GM04504 (cell line): ENCODE measurements at places on chromosomes 7 and 10.

- DNase-seq: peak; percentile 12
These were observed 412 bp upstream of the PPIA start for GRCh38 chr7:44796034-44796503.

DNA sequence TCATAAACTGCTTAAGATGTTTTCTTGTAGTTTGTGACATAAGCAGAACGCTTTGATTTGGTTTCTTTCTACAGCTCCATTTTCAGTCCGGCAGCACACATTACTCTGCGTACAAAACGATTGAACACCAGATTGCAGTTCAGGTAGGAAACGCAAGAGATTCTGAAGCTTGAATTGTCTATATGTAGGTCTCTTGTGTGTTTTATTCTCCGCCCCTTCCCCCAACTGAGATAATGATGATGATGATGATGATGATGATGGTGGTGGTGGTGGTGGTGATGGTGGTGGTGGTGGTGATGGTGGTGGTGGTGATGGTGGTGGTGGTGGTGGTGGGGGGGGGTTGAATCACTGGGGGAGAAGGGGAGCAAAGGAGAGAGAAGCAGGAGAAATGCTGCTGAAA, 14.4 kb downstream of the TCF7L2 start:
- no peak for DNase-seq

- DNase-seq: no peak
These were observed 417.6 kb downstream of the GLRX3 start for GRCh38 chr10:130553826-130554225.

DNA sequence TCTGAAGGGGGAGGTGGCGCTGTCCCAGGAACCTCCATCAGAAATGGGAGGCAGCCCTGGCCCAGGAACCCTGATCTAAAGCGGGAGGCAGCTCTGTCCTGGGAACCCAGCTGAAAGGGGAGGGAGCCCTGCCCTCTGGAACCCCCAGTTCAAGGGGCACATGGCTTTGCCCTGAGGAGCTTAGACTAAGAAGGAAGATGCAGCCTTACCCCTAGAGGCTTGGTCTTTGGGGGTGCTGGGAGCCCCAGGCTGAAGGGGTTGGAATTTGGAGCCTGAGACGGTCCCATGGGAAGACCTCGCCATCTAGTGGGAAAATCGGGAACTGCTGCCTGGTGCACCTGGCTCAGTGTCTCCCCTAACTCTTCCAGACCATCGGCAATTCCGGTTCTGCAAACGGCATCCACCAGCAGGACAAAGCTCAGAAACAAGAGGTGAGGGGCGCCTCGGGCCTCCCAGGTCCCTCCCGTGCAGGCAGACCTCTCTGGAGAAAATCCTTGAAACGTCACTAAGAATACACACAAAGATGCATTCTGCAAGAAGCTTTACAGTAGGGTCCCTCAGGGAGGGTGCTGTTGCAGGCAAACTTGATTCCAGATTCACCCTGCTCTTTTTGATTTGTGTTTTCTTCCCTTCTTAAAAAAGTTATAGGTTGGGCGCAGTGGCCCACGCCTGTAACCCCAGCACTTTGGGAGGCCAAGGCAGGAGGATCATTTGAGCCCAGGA, 52.4 kb upstream of the GTF2IRD1 start:
- peak; percentile 28 for DNase-seq

DNA sequence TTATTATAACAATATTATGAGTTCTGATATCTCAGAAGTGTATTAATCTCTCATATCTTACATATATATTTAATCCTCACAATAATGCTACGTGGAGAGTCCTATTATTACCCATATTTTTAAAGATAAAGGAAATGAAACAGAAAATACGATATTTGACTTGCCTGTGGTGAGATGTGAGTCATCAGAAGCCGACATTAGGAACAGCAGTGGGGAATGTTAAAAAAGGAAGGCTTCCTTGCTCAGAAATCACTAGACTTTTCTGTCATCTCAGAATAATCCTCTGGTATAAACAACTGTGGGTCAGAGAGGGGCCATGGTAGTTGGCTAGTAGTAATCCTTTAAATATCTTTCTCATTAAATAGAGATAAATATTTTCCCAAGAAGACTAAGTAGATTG, 402.3 kb upstream of the PCDH15 start:
- DNase-seq: no peak

GRCh38 chr10:15483215-15484075, 112.4 kb upstream of the FAM171A1 start:
- no peak for DNase-seq

DNA sequence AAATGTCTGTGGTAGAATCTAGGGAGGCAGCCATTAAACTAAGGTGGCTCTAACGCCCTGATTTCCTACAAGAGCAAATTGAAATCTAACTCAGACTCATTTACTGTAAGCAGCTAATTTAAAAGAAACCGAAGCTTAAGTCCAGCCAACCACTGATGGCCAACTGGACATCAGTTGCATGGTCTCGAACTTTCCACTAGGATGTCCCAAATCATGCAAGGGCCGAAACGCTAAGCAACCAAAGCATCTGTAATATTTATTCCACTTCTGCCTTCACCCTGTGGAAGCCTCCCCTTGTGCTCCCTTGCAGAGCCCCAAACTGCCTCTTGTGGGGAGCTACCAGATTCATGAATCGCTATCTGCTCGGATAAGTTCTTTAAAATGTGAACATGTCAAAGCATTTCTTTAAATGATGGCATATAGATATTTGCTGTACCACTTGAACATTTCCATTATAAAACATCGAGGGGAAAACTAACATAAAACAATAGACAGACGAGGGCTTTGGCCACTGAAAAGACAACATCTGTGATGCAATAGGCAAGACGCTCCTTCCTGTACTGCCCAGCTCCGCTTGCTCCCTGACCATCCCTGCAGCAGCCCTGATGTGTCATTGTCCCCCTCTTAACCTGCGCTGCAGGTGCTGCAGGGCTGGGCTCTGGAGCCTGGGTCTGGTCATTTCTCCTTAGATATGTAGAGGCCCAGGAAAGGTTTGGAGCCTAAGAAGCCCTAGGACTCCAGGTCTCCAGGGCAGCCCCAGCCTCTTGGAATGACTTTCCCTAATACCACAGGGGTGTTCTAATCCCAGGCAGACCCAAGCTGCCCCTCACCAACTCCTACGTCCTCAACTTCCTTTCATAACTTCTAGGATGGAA, 2.9 kb upstream of the RBP3 start:
- no peak for DNase-seq

DNA sequence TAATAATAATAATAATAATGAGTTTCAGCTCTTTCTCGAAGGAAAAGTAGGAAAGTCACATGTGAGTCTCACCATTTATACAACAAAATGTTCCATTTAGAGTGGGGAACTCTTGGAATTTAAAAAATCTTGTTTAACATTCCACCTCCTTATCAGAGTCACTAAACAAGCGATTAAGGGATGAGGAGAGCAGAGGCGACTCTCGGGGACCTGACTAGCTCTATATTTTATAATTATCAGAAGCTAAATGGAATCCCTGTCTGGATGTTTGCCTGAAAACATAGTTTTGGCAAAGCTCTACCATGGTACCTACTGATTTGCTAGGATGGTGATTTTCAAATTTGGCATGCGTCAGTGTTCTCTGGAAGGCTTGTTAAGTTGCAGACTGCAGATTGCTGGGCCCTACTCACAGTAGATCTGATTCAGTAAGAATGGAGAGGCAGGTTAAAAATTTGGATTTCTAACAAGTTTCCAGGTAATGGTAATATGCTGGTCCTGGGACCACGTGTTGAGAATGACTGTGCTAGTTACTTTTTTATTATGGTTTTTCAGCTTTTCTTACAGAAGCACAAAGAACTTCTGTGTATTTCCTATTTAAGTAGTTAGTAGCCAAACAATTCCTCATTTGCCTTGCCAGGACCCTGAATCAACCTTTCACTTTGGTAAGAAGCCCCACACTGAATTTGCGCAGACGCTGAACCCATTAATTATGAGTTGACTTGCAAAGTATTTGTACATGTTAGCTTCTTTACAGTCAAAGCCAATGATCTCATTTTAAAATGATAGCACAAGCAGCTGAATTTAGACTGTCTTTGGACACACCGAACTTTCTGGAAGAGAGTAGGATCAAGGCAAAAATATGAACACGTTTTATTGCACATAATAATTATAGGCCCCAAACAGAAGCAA, 39.5 kb downstream of the CPED1 start:
- no peak for DNase-seq

DNA sequence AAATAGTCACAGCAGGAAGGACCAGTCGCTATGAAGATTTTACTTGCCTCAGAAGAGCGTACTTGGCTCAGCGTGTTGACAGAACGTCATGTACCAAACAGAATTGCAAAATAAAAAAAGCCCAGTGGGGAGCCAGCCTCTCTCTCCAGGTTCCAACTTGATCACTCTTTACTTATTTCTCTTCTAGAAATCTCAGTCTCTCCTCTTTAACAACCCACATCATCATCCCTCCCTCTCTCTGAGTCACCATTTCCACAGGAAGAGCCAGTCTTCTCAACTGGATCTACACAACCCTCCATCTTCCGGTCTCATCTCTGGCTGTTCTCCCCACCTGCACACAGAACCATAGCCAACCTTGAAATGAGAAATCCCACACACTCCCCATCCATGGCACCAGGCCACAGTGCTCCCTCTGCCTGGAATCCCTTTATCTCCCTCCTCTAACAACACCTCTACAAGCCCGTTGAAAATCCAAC, 718.3 kb downstream of the GRID1 start:
- no peak for DNase-seq

- DNase-seq: no peak
These were observed 125.5 kb downstream of the FAM204A start for GRCh38 chr10:118216571-118217170.

DNA sequence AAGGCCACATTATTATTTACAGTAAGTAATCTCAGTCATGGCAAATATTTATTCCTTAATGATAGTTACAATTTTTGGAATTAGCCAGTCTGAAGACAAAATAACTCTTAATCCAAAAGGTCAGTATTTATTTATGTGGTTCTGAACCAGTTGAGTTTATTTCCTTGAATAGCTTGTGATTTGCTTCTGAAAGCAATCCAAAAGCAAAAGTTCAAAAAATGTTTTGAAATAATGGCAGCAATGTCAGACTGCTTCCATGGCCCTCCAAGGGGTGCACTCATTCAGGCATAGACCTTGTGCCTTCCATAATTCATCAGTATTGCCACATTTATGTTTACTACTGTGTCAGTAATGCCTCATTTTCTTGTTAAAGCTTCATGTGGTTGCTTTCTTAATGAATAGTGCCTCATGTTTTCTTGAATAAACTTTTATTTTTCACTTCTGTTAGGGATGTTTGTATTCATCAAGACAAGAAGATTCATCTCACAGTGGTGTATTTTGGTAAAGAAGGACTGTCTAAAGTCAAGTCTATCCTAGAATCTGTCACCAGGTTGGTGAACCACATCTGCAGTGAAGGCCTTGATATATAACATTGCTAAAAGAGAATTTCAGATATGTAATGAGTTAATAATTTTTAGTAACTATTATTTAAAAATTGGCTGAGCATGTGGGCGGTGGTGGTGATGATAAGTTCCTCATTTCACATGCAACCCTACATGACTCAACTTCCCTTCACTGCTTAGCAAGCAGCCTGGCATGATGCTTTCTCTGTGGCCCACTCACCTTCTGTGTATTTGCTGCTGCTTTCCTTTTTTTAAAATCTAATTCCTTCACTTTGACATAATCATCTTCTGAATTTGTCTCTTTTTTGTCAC, 22.0 kb downstream of the CSGALNACT2 start:
- DNase-seq: peak; percentile 33

GRCh38 chr7:5177060-5177459, 13.0 kb upstream of the WIPI2 start:
- peak; percentile 68 for DNase-seq

DNA sequence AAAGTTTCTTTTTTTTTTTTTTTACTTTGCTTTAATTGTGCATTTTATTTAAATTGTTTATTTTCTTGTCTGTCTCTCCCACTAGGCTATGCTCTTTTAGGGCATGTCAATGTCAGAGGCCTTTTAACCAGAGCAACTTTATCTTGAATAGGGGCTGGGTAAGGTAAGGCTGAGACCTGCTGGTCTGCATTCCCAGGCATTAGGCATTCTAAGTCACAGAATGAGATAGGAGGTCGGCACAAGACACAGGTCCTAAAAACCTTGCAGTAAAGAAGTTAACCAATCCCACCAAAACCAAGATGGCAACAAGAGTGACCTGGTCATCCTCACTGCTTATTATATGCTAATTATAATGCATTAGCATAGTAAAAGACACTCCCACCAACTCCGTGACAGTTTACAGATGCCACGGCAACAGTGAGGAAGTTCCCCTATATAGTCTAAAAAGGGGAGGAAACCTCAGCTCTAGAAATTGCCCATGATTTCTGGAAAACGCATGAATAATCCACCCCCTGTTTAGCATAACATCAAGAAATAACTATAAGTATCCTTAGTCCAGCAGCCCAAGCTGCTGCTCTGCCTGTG, 47.0 kb upstream of the FRMD4A start:
- no peak for DNase-seq

- DNase-seq: no peak
These were observed 30.7 kb downstream of the FGF8 start for GRCh38 chr10:101745074-101745696.

DNA sequence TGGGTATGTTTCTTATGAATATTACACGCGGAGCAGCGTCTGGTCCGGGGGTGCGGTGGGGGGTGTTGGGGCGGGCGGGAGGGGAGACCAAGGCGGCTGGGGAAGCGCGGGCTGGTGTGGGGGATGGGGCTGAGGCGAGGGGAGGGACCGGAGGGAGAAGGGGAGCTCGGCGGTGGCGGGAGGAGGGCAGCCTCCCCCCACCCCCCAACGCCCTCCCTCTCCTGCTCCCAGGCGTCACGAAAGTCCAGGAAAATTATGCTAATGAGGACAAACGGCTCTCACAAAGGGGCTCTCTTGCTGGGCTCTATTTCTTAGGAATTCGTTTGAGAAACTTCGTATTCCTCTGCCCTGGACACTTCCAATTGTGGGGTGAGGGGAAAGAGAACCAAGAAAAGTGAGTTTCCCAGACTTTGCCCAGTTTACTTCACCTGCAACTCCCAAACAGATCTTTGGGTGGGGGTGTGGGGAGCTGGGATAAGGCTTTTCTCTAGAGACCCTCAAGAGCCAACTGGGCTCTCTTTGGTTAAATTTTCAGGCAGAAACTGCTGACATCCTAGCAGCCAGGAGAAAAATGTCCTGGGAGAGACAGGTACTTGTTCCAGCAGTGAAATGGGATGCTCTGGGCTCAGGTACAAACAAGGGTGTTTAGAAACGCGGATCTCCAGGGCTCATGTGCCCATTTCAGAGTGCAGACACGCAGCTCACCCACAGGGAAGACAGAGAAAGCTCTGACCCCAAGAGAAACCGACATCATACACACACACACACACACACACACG, 11.7 kb upstream of the HOXA2 start:
- no peak for DNase-seq

- peak; percentile 42 for DNase-seq
These were observed 99.1 kb downstream of the ZNF680 start for GRCh38 chr7:64463636-64464375.

- no peak for DNase-seq
These were observed 171.9 kb downstream of the FGFR2 start for GRCh38 chr10:121426307-121426706.
